ENCODE measurements at places on chromosomes 3 and 15. TPM values are rescaled to one million over a fixed set of nuclear protein-coding genes. Genes with fewer than 3 reads are reported as not detected.

DNA sequence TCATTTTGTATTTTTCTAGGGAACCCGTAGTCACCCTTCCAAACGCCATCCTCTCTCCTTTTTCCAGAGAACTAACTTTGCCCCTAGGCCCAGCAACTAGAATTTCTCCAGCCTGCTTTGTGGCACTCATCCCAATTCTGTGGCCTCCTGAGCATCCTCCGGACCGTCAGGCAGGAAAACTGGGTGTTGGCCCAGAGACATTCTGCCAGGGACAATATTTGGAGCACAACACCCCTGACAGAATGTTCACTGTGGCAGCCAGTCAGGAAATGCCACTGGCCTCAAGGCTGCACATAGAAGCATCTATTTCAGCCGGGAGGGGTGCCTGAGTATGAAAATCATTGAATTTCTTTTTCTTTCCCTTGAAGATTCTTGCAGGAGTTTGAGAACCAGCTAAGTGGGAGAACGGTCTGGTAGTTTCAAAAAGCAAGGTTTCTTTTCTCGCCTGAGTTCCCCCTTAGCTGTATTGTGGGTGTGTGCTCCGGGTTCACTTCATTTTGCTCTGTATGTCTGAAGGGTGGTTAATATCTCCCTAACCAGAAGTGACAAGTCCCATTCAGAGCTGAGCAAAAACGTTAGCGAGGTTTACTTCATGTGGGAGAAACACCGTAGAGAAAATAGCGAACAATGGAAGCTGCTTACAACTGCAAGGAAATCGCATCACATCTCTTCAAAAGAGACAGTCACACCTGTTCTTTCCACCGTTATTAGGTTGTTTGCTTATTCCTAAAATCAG, 108.1 kb upstream of the TPM1 start:
- DNase-seq: no peak

GRCh38 chr3:141646760-141647561, 91.1 kb upstream of the RNF7 start:
- DNase-seq: no peak

FBXW12 gene
- not detected for total RNA-seq

- no peak for DNase-seq
These were observed 222.3 kb upstream of the THBS1 start for GRCh38 chr15:39358441-39359041.

DNA sequence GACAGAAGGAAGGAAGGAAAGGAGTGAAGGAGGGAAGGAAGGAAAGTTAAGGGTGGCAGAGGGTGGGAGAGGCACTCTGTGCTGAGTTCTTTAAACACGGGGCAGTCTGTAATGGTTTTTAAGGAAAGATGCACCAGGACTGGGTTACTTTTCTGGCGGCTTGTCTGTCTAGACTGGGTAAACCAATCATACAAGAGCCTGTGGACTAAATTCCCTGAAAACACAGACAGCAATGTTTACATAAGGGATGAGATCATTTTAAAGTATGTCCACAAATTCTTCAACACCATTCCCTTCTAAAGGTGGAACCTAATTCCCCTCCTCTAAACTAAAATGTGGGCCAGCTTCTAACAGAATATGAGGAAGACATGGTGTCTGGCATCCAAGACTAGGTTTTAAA, 235.5 kb upstream of the IGF1R start:
- no peak for DNase-seq

DNA sequence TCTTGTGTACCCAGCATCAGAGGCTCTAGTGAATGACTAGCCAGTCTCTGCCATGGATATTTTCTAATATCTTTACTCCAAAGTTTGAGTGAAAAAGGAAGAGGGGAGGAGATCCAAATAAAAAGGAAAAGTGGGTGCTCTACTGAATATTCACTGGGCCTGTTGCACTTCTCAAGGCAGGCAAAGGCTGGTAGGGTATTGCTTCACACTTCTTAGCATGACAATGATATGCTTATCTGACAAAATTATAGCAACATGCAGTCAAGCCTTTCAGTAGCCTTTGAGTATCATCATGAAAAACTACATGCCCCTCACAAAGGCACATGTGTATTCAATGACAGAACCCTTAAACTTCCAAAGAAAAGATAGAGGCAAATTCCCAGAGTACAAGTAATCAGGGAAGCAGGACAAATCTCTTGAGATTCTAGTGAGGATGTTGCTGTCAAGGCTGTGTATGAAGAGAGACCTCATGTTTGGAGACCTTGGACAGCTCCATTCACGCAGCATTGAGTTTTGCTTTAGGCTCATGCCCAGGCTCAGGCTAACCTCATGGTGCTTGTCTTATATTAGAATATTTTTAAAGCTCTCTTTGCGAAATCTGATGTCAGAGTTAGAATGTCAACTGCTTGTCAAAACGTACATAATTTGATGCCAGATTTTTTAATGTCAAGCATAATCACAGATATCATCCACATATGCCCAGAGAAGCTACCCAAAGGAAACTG, 506.9 kb downstream of the OCA2 start:
- DNase-seq: no peak

- no peak for DNase-seq
These were observed 83.6 kb downstream of the NSUN3 start for GRCh38 chr3:94146455-94146854.

GRCh38 chr3:143847787-143848631, at the start of gene SLC9A9:
TSS of gene SLC9A9 (minus strand) at chr3:143848468. CDS start at chr3:143848322, 146 bp downstream.
- no peak for DNase-seq

- DNase-seq: no peak
These were observed 661 bp upstream of the PARP14 start for GRCh38 chr3:122679882-122680474.
